ENCODE measurements at places on chromosomes 7 and 10. TPM values are rescaled to one million over a fixed set of nuclear protein-coding genes. Genes with fewer than 3 reads are reported as not detected.

The SEM1 gene
- total RNA-seq: 33.6 TPM

The RNF32 gene
- total RNA-seq: 0.69 TPM

The GIMAP7 gene
- total RNA-seq: not detected

The DLX5 gene
- not detected for total RNA-seq

The OPN4 gene
- total RNA-seq: not detected

The GDF10 gene
- total RNA-seq: not detected

The POLR2J2 gene
- total RNA-seq: 5.8 TPM

The EGFR gene
- 0.33 TPM for total RNA-seq

The GNG11 gene
- total RNA-seq: 54.5 TPM

The NUTM2E gene
- under 0.01 TPM for total RNA-seq

The GPR15LG gene
- total RNA-seq: not detected

The NRF1 gene
- 19.1 TPM for total RNA-seq

The KAZALD1 gene
- 1.5 TPM for total RNA-seq

The FAM25G gene
- not detected for total RNA-seq

The ACTL6B gene
- total RNA-seq: not detected

The ELMO1 gene
- 0.33 TPM for total RNA-seq

Data from melanocyte of skin (primary cell).